ENCODE measurements at places on chromosomes 11 and 22.
A peak's percentile ranks its signal among the peaks of the same experiment; 100 is the strongest.

DNA sequence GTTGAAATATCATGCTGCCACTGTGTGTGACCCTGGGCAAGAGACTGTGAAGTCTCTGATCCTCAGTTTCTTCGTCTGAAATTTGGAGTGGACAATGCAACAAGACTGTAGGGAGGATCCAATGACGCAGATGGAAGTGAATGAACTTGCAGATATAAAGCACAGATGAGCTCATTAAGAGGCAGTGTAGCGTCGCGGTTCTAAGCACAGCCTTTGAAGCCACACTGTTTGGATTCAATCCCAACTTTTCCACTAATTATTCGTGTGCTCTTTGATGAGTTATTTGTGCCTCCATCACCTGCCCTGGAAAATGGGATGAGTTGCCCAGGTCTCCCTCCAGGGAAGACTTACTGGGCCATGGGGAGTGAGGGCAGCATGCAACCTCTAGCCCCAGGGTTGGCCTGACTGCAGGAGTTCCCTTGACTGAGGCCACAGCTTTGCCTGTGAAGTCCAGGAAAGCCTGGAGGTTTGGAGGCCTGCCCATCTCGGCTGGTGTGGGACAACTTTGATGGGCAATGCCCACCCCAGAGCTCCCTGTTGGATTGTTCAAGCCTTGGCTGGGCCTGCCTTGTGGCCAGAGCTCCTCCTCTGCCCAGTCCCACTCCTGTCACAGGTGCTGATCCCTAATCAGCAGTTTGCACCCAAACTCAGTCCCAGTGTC is 266.0 kb upstream of the B3GAT1 start:
- DNase-seq = no peak

DNA sequence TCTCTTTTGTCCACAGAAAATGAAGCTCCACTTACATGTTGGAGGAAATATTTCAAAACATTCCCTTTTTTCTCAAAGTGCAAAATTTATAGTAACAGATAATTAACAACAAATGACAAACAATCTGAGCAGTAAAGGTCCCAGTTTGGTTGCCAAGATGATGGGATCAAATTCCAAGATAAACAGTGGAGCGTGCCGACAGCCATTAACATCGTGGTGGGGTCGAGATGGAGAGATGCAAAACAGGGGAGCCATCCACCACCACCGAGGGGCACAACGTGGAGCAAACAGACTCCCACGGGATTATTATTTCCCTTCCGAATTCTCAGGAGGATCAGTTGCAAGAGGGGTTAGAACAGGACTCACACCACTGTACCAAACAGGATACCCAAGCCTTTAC is 17.2 kb downstream of the MPPED2 start:
- DNase-seq = no peak

GRCh38 chr11:40975076-40975475 is 484.4 kb downstream of the LRRC4C start:
- no peak for DNase-seq

- no peak for DNase-seq
Observed at GRCh38 chr11:19848219-19848618, 135.6 kb downstream of the NAV2 start.

DNA sequence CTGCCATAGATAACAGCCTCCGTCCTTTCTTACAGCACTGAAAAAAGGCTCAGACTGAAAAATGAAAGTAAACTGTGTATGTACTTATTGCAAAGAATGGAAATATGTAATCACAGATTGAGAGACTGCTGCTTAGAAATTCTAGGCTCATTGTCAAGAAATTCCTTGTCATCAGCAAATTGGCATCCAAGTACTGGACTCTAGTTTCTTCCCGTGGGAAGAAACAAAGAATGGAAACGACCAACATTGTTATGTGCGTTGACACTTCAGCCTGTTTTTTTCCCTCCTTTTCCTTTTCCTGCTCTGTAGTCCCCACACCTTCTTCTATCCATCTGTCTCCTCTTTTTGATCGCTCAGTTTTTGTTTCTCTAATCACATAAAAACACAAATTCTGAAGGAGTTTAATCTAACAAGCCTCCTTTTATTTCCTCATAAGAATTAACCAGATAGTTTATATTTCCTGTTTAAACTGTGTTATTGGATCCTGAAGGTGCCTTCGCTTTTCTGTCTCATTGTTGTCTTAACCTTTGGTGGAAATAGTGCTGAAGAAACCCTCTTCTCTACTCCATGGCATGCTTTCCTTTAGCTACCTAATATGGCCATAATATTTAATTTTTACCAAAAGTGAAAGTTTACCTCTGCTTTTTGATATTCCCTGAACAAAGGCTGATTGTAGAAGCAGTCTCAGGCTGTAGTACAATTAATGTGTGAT is 20.0 kb upstream of the CASP12 start:
- peak; percentile 12 for DNase-seq

GRCh38 chr11:75303544-75304224 is 47.8 kb downstream of the ARRB1 start:
- no peak for DNase-seq

DNA sequence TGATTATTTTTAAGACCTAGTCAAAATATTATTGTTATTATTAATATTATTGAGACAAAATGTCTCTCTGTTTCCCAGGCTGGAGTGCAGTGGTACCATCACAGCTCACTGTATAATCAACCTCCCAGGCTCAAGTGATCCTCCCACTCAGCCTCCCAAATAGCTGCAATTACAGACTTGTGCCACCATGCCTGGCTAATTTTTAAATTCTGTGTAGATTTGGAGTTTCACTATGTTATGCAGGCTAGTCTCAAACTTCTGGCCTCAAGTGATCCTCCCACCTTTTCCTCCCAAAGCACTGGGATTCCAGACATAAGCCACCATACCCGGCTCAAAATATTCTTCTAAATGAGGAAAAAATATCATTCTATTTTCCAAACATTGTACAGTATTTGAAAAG is 37.0 kb downstream of the SLC36A4 start:
- DNase-seq = no peak

DNA sequence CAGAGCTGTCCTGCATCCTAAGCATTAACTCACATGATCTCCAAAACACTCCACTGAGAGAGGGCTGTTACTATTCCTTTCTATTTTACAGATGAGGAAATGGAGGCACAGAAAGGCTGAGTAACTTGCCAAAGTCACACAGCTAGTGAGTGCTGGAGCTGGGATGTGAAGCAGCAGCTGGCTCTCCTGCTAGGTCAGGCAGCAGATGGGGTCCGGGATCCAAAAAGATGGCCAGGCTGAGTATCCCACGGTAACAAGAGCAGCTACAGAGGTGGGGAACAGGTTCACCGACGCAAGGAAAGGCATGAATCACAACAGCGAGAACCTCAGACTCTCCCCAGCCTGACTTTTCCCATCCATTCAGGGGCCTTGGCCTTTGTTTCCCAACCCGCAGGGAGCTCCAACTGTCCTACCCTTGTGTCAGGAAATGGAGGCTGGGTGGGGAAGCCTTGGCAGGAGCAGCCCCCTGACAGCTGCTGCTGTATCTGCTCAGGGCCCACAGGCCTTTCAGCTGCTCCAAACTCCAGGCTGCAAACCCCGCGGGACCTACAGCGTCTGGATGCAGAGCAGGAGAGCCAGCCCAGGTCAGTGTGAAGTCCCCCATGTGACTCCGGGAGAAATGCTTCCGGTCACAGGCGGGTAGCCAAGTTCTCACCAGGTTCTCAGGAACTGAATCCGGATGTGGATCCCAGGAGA is 29.5 kb downstream of the DKK3 start:
- no peak for DNase-seq

GRCh38 chr11:67641338-67642172 is 2.0 kb upstream of the TBX10 start:
- DNase-seq = no peak

DNA sequence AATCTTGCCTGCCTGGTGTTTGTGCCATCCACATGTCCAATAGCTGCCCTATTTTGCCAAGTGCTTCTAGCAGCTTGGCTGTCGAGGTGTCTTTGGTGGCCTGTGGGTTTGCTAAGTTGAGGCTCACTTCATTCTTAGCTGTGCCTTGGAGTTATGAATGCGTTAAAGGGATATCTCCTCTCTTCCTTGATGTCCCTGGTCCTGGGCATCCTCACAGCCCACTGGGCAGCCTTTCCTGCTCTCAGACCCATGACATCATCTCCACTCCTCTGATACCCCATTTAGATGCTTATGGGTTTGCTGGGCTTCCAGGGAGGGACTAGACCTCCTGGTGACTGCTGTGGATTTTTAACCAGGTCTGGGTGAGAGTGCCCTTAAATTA is 1.3 kb downstream of the LDLRAD3 start:
- DNase-seq = no peak

- DNase-seq = no peak
Observed at GRCh38 chr22:26906464-26906863, 249.1 kb downstream of the MIAT start.

DNA sequence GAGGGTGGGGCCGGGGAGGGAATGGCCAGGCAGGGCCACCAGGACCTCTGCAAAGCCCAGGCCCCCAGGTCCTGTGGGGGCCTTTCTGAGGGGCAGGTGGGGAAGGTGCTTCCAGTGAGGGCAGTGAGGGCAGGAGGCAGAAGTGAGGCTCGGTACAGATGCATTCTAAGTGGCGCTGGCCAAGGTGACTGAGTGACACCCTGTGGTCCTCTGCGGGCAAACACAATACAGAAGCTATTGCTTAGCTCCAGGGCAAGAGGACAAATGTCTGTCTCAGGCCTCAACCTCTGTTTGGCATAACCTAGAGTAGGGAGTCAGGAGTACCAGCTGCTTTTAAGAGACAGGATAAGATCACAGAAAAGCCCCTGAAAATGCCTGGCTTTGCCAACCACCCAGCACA is 31.3 kb downstream of the B3GAT1 start:
- DNase-seq = no peak

DNA sequence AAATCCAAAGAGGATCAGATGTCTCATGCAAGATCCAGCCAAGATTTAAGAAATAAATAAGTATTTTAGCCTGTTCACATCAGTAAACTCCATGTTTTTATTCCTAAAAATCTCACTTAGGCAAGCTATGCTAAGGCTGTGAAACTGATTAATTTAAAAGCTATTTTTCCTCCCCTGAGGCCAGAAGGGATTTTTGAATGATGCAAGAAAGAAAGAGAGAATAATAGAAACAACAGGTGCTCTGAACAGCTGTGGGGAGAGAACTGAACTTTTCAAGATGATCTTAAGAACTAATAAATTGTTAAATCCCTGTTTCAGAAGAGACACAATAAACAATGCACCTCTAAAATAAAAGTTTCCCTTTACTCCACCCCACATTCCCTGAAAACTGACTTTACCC is 241.6 kb downstream of the DLG2 start:
- no peak for DNase-seq

GRCh38 chr11:45252134-45252856 is 33.8 kb downstream of the SYT13 start:
- peak; percentile 61 for DNase-seq

GRCh38 chr11:61889831-61890230 is 1.5 kb downstream of the FADS3 start:
- DNase-seq = no peak

Measured in hematopoietic multipotent progenitor cell treated with erythropoietin and hydrocortisone succinate and interleukin-3 and kit ligand, for 6 days (in vitro differentiated cells).